Stimulated activated CD8-positive, alpha-beta memory T cell treated with anti-CD3 and anti-CD28 coated beads, Interleukin-15, amount 100 ng/mL, for 4 hours (primary cell): ENCODE measurements at places on chromosomes 6 and 20.

GRCh38 chr6:135424385-135424784 is 73.2 kb downstream of the AHI1 start:
- no peak for DNase-seq

GRCh38 chr20:44209686-44210405 is 725 bp downstream of the OSER1 start:
- DNase-seq = no peak

DNA sequence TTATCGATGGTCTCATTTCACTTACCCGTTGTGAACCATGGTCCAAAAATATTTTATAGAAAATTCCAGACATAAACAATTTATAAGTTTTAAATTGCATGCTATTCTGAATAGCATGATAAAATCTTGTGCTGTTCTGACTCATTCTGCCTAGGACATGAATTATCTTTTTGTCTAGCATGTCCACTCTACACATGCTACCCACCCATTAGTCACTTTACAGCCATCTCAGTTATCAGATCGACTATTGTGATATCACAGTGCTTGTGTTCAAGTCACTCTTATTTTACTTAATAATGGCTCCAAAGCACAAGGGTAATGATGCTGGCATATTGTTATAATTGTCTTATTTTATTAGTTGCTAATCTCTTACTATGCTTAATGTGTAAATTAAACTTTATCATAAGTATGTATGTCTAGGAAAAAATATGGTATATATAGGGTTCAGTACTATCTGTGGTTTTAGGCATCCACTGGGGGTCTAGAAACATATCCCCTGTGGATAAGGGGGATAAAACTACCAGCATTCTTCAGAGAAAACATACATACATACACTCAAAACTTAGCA is 252.0 kb upstream of the HTR1E start:
- no peak for DNase-seq

DNA sequence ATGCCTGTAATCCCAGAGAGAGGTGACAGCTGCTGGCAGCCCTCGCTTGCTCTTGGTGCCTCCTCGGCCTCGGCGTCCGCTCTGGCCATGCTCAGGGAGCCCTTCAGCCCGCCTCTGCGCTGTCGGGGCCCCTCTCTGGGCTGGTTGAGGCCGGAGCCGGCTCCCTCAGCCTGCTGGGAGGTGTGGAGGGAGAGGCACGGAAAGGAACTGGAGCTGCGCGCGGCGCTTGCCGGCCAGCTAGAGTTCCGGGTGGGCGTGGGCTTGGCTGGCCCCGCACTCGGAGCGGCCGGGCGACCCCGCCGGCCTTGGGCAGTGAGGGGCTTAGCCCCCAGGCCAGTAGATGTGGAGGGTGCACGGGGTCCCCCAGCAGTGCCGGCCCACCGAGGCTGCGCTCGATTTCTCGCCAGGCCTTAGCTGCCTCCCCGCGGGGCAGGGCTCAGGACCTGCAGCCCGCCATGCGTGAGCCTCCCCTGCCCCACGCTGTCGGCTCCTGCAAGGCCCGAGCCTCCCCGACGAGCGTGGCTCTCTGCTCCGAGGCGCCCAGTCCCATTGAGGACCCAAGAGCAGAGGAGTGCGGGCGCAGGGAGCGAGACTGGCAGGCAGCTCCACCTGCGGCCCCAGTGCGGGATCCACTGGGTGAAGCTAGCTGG is 34.6 kb downstream of the C6orf52 start:
- DNase-seq = no peak

- DNase-seq = no peak
These were observed 48.9 kb downstream of the ALDH5A1 start for GRCh38 chr6:24543683-24544082.

- no peak for DNase-seq
These were observed 23.9 kb downstream of the CLDN20 start for GRCh38 chr6:155287762-155288161.

- DNase-seq = no peak
These were observed 248.8 kb downstream of the ERMARD start for GRCh38 chr6:170000071-170000843.

DNA sequence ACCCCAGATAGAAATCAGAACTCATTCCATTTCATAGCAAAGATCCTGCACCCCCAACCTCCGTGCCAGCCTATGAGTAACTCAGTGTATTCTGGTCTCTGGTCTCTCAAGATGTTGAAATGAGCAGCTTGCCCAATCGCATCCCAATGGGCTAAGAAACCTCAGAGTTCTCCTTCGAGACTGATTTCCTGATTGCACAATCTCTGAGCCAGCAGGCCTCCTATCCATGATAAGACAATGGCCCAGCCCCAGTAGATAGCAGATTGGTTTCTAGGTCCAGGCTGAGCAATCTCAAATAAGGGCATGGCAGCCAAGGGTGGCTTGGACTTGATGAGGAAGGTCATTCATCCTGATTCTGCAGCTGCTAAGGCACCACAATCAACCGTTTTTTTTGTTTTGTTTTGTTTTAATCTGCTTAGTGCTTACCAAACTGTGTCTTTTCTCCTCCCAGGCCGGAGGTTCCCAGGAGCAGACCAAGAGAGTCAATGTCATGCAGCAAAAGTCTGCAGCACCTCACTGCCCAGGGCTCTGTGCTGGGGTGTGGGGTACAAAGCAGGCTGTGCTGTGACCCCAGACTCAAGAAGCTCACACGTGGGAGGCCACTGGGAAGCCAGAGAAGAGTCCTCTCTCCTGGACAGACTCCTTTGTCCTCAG is 125.1 kb upstream of the NXT1 start:
- DNase-seq = no peak

- no peak for DNase-seq
These were observed 637 bp downstream of the TRPC4AP start for GRCh38 chr20:35091816-35092523.

GRCh38 chr6:142301651-142302391 is at the start of gene ADGRG6:
TSS of gene ADGRG6 (plus strand) at chr6:142302007. CDS start at chr6:142302330, 323 bp downstream.
- peak; percentile 10 for DNase-seq

DNA sequence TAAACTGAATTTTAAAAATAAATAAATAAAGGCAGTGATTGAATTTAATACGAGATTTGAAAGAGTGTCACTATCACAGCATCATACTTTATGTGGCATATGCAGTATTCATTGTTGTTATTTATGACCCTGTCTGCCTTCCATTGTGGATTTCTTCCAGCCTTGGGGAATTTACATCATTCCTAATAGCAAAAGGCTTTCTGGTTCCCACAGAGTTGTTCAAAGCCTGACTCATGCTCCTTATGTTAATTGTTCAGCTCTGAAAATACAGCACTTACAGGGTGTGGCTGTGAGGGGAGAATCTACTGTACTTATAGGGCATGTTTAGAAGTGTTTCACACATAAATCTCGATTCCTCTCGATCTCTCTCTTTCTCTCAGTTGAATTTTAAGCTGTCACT is 54.4 kb downstream of the JAG1 start:
- no peak for DNase-seq

GRCh38 chr20:59662856-59663512 is 58.6 kb downstream of the PHACTR3 start:
- DNase-seq = no peak

DNA sequence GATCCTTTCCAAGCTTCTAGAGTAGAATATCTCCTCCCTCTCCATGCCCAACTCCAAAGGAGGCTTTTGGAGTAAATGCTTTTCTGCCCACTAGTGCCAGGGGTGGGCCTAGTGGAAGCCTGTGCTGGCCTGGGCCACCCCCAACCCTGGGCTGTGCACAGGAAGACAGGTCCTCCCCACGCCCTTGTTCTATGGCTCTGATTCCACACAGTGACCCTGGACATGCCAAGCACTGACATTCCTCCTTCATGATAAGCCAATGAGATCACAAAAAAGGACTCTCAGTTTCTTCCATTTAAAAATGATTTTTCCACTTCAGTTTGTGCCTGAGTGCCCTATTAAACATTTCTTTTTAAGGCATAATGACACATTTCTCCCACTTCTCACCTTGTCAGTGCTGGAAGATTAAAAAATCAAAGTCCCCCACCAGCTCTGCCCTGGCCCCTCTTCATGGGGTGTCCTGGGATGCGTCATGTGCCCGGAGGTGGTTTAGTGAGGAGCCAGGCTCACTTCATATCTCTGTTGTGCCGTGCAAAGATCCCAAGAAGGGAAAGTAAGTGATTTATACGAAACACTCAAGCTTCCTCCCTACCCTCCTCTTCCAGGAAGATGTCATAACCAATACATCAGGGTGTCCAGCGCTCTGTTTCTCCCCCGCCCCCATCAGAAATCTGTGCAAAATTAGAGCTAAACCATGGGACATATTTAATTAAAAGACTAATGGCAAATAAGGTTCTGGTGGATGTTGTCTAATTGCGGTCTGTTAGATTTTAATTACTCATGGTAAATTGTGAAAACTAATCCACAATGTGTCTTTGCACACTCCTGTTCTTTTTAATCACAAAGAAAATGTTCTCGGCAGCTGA is 255.0 kb downstream of the NRN1 start:
- DNase-seq = no peak

DNA sequence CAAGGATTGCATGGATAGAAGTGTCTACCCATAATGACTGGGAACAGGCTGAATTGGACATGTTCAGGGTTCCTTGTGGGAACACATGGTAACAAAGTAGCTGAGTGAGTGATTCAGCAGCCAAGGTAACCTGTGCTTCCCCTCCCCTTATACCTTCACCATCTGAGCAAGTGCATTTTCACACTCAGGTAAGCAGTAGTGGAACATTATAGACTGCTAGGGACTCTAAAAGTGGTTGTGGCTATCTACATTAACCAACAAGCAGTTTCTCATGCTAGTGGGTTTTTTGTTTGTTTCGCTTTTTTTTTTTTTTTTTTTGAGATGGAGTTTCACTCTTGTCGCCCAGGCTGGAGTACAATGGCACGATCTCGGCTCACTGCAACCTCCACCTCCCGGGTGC is 41.4 kb downstream of the KIZ start:
- no peak for DNase-seq

DNA sequence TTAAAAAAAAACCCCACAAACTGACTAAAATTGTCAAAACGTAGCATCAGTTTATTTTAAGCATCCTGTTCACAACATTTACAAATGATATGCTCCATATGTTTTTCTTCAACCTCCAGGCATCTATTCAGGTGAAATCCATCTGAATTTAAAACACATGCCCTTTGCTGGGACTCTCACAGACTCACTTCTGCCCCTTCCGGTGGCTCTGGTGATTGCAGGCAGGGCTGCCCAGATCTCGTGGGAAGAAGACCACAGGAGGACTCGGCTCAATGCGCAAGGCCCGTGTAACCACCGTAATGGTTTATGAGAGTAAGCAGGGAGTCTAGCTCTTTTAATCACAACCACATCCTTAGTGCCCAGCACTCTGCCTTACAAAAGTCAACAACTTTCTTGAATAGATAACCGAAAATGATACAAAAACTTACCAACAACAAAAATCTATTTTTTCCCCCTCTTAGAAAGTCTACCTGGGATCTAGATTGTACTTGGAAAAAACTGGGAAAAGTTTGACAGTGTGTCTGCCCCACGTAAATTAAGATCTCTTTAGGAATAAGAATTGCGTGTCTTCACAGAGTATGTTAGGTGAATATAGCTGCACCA is 139.1 kb downstream of the KIF16B start:
- DNase-seq = no peak

- DNase-seq = no peak
These were observed 29.9 kb upstream of the PREP start for GRCh38 chr6:105432797-105433196.

GRCh38 chr20:22836877-22837276 is 198.2 kb upstream of the SSTR4 start:
- DNase-seq = no peak

DNA sequence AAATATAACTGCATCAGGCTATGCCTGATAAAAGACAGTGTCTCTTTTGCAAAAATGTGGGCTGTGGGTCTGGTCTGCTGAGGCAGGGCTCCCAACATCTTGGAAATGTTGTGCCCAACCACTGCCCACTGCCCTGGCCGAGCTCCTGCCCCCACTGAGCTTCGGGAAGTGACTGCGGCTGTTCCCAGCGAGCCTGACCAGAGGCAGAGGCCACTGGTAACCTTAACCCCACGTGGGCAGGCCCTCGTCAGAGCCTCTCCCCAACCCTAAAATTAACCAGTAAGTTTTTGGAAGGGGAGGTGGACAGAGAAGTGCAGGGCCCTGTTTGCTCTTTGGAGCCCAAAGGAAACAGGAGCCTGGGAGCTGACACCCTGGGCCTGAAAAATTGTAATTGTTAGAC is 225.9 kb downstream of the MAFB start:
- DNase-seq = no peak

DNA sequence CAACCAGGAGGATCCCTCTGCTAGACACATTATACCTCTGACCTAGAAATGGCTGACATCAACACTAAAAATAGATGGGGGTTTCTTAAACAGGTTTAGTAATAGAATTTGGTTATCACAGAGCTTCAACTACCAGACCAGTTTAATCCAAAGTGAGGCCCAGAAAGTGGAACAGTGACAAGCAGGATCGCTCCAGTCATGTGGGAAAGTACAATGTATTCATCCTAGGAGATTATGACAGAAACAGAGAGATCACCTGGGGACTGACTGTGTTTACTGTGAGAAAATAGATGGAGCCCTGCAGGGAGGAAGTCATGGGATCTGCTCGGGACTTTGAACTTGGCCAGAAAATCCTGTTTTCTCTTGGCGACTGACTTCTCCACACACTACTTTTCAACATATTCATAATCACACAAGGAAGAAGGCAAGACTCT is 238.7 kb upstream of the SOX4 start:
- DNase-seq = no peak
